ENCODE measurements at places on chromosomes 12 and 14. TPM values are rescaled to one million over a fixed set of nuclear protein-coding genes. Genes with fewer than 3 reads are reported as not detected.

- no peak for DNase-seq
These were observed 12.3 kb downstream of the KDM2B start for GRCh38 chr12:121568518-121568917.

GRCh38 chr12:114402084-114402717 is 3.7 kb downstream of the TBX5 start:
- no peak for DNase-seq

KIF26A gene
- 5.9 TPM for total RNA-seq

- DNase-seq: no peak
These were observed 111.8 kb upstream of the DNM1L start for GRCh38 chr12:32567296-32567674.

SMIM41 gene
- total RNA-seq: not detected

OR11H7 gene
- total RNA-seq: not detected

Data from uterus (tissue), 4 donors.